ENCODE measurements at places on chromosomes 5 and 9.

DNA sequence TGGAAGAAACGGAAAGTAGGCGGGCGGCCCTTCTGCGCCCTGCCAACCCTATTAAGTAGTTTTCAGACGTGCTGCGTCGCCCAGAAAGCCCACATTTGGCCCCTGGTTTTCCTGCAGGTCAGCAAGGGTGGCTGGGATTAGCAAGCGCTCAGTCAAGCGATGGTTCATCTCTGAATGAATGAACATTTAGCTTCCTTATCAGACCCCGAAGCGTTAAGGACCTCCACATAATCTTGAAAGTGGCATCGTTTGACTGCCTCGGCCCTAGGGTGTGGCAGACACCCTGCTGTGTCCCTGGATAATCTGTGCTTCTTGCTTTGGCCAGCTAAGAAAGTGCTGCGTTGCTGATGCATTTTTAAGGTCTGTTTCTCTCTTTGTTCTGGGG lies 684 bp downstream of the TOR1B start:
- DNase-seq = no peak

DNA sequence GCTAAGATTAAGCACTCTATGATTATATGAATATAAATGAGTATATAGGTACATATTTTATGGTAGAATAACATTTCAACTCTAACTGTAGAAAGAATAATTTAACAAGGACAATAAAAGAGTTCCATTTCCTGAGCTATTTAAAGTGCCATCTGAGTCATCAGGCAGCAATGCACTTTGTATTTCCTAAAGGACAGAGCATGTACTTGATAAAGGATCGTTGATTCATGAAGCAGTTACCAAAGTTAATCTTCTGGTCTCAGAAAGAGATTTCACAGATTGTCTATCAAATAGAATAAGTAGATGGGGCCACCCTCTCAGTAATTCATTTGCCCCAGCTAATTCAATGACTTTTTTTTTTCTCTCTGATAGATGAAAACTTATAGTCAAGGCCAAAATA lies 747.8 kb downstream of the CDH18 start:
- DNase-seq = peak; percentile 4

- DNase-seq = peak; percentile 94
Observed at GRCh38 chr9:107750741-107751566, 261.4 kb upstream of the KLF4 start.

GRCh38 chr9:125943831-125944230 lies 196.7 kb downstream of the PBX3 start:
- DNase-seq = no peak

DNA sequence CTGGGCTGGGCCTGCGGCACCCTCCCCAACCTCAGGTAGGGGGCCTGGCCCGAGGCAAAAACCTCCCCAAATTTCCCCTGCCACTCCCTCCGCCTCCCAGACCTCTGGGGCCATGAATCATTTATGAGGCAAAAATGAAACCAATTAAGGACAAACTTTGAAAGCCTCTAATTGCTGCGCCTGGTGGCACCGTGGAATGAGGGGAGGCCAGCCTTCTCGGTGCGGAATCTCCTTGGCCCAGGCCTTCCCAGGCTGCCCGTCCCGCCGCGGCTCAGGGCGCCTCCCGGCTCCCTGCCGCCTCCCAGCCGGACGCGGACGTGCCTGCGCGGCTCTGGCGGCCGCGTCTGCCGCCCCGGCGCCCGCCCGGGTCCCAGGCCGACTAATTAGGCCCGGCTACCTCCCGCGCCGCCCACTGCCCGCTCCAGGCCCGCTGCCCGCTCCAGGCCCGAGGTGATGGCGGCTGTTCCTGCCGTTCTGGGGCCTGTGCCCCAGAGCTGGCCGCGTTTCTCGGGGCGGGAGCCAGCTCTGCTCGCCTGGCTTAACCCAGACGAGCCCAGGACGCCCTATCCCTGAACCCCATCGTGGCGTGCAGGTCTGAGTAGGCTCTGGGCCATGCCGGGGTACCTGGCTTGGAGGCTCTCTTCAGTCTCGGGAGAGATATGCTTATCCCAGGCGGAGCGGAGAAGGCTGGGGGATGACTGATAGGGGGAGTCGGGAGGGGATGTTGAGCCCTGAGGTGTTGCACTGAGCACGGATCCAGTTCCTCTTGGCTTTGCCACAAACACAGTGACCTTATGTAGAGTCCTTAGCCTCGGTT lies 20.1 kb downstream of the CXXC5 start:
- DNase-seq = no peak

DNA sequence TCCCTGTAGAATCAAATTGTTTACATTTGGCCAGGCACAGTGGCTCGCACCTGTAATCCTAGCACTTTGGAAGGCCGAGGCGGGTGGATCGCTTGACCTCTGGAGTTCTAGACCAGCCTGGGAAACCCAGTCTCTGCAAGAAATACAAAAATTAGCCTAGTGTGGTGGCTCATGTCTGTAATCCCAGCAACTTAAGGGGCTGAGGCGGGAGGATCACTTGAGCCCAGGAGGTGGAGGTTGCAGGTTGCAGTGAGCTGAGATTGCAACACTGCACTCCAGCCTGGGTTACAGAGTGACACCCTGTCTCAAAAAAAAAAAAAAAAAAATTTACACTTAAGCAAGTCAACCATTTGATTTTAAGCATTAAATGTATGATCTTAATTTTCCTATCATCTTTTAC lies 17.5 kb upstream of the IQGAP2 start:
- DNase-seq = no peak
